ENCODE measurements at places on chromosomes 2 and 18.

- no peak for DNase-seq
Measured at GRCh38 chr2:6308986-6309385, 556.7 kb downstream of the CMPK2 start.

GRCh38 chr2:146040051-146040450, 1520.1 kb upstream of the ZEB2 start:
- no peak for DNase-seq

- no peak for DNase-seq
Measured at GRCh38 chr2:172914341-172915008, 161.2 kb upstream of the MAP3K20 start.

- no peak for DNase-seq
Measured at GRCh38 chr2:23620841-23621341, 235.9 kb downstream of the KLHL29 start.

GRCh38 chr2:177175917-177176668, 36.5 kb upstream of the HNRNPA3 start:
- DNase-seq: no peak

DNA sequence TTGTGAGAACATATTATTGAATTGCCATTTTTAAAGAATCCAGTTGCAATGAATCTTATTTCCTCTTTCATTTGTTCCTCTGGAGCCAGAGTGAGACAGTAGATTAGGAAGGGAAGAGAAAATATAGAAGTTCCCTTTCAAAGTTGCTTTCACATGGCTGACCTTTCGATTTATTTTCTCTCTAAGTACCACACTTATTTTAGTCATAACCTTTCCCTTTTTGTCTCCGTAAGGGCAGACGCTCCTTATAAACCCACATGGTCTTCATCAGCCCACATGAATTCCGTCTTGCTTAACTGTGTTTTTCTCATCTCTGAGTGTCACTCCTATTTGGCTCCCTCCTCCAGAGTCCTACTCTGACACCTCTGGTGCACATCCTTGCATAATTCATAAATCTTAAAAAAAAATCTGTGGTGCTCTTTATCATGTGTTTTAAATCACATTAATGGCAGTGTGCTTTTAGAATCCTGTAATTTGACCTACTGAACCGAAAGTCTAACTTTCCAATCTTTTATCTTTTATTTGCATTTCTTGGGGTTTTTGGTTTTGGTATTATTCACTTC, 38.5 kb upstream of the ZNF396 start:
- DNase-seq: no peak

GRCh38 chr18:48680339-48681250, 141.8 kb downstream of the CTIF start:
- DNase-seq: no peak

- no peak for DNase-seq
Measured at GRCh38 chr2:191777351-191777750, 69.5 kb downstream of the CAVIN2 start.

GRCh38 chr2:86048888-86049287, 56.8 kb downstream of the POLR1A start:
- no peak for DNase-seq

GRCh38 chr18:57275111-57275510, 77.2 kb upstream of the ST8SIA3 start:
- DNase-seq: no peak

DNA sequence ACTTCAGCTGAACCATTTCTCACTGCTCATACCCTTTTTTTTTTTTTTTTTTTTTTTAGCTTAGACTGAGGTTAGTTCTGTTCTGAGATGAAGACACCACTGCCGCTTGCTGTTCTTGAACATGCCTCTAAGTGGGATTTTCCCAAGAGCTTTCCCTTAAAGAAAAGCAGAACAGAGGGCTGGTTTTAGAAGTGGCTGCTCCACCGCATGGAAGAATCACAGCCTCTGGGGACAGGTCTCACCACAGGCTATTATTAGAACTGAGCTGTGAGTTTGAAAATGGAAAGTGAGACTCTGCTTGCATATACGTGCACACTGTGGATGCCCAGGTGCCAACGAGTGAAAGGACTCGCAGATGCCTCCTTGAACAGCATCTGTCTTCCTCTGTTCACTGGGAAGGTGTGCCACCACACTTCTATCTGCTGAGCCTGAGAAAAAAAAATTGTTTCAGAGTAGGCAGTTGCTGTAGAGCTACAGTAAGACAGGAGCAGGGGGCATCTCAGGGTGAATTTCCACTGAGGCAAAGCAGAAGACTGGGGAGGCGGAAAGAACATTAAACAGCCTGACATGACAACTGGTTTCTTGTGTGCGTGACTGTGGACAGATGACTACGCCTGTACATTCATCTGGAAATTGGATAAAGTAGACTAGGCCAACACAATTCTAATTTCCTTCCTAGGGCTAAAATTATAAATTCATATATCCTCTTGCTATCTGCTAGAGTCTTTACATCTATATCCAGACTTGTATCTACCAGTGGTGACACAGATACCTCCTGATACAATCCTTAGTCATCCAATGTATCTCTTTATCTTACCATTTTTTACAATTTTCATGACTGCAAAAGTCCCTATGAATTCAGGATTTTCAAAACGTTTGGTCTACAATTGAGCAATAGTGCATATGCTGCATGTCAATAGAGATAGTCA, 1045.7 kb upstream of the CELF4 start:
- DNase-seq: no peak

DNA sequence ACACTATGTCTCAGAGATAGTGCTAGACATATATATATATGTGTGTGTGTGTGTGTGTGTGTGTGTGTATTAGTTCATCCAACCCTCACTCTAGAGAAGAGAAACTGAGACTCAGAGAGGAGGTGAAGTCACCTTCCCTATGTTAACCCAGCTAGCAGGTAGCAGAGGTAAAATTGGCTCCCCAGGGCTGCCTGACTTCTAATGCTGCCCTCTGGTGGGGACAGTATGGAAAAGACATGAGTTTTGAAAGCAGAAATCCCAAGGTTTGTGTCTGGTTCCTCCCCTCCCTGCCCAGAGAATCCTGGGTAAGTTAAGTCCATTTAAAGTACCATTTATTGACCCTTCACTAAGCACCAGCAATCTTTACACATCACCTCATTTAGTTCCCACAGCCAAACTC, 137.7 kb downstream of the THNSL2 start:
- no peak for DNase-seq

DNA sequence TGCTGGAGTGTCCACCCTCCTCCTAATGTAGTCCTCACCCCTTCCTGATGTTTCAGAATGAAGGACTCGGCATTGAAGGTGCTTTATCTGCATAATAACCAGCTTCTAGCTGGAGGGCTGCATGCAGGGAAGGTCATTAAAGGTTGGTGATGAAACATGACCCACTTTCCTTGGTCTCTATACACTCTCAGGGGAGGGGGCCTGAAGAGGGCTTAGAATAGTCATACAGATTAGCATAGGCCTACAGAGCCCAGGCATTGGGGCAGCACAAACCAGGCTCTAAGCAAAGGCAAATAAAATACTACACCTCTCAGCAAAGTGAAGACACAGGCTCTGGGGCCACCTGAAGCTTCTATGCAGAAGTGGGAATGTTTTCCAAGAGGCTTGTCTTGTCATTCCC, 1.8 kb downstream of the IL36RN start:
- no peak for DNase-seq

- no peak for DNase-seq
Measured at GRCh38 chr18:10264260-10264659, 190.2 kb upstream of the APCDD1 start.

- DNase-seq: no peak
Measured at GRCh38 chr2:103435010-103435409, 673.2 kb downstream of the TMEM182 start.

DNA sequence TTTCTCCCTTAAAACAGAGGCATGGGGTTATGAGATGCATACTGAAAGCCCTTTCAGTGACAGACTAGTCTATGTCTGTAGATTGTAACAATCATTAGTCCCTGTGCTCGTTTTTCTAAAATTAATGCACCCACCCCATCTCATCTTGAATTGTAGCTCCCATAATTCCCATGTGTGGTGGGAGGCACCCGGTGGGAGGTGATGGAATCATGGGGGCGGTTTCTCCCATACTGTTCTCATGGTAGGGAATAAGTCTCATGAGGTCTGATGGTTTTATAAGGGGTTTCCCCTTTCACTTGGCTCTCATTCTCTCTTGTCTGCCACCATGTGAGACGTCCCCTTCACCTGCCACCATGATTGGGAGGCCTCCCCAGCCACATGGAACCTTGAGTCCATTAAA, 100.9 kb downstream of the AP1S3 start:
- DNase-seq: no peak

DNA sequence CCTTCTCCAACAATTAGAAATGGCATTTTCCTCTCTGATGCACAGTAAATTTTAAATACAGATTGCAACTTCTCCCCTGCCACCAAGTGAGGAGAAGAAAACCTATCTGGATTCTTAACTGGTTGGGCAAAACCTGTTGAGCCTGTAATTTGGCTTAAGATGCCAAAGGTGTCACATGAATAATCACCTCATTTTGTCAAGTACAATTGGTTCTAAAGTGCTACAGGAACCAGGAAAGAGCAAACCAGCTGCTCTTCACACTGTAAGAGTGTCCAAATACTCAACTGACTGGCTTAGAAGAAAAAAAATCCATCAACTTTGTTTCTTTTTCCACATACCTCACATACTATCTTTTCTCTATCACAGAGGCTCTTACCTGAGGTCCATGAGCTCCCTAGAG, 35.4 kb downstream of the NPC1 start:
- no peak for DNase-seq

GRCh38 chr2:17319090-17319489, 199.2 kb downstream of the RAD51AP2 start:
- DNase-seq: no peak

- no peak for DNase-seq
Measured at GRCh38 chr2:12243381-12243780, 473.4 kb upstream of the TRIB2 start.

GRCh38 chr2:241111440-241111805, 9.3 kb upstream of the MTERF4 start:
- DNase-seq: no peak

DNA sequence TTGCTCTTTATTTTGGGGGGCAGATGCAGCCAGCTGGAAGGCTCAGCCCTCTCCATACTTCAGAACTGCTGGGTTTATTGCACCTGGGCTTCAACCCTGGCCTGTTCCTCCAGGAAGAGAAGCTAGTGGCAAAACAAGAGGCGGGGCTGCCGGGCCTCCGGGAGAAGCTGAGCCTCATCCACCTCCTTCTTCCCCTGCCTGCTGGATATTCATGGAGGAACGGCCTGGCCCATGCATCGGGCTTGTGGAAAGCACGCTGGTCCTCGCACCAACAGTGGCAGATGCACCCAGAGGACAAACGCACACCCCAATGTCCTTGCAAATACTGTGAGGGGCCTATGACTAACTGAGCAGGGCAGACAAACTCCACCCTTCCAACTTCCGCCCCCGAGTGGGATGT, 30.6 kb downstream of the FAM178B start:
- DNase-seq: no peak

DNA sequence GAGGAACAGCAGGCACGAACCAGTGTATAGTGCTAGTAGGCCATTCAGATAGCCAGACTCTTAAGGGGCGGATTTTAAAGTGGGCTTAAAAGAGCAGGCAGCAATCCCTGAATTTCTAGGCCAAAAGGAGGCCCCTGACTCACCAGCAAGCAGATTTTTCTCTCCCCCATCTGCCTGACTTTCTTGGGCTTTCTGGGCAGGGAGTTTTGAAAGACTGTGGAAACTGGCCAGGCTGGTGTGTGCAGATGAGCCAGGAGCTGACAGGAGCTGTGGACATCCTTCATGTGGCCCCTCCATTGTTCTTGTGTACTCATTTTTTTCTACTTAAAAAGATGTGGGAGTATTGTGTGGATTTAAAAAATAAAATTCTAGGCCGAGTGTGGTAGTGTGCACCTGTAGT, 59.0 kb downstream of the GLI2 start:
- DNase-seq: no peak

GRCh38 chr2:137910641-137911040, 53.6 kb upstream of the HNMT start:
- DNase-seq: no peak

GRCh38 chr18:78813936-78814710, 165.5 kb upstream of the SALL3 start:
- DNase-seq: no peak

- no peak for DNase-seq
Measured at GRCh38 chr2:99386011-99386410, 48.8 kb downstream of the EIF5B start.

- no peak for DNase-seq
Measured at GRCh38 chr18:8969639-8970390, 132.7 kb upstream of the NDUFV2 start.

DNA sequence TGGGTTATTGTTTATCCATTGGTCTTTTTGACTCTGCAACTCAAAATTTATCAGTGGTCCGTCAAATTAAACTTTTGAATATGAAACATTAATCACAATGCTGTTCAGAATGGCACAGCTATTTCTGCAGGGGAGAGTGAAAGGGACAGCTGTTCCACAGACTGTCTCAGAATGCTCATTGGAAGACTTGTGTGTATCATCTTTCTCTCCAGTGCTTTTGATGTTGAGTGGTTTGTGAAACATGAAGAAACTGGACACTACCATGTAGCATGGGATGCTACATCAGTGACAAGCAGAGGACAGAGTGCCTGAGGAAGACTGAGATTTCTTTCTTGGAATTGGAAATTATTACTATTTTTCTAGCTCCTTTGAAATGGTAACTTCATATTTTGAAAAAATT, 115.7 kb downstream of the PLCL1 start:
- DNase-seq: no peak

GRCh38 chr2:37232131-37232933, 874 bp downstream of the NDUFAF7 start:
- no peak for DNase-seq

GRCh38 chr2:144516981-144517865, 2.7 kb downstream of the ZEB2 start:
- no peak for DNase-seq

GRCh38 chr2:161141033-161141432, 19.2 kb upstream of the TANK start:
- no peak for DNase-seq

DNA sequence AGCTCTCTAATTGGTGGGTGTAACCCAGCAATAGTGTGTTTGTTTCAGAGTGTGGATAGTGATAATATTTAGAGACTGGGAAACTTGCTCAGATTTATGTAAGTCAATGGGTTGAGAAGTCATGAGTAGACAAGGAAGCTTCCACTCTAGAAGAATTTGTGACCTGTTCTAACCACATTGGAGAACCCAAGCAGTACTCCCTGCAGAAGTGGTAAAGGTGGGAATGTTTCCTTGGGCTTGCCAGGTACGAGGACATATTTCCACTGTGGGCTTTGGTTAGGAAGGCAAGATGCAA, 350.4 kb downstream of the THSD7B start:
- no peak for DNase-seq

DNA sequence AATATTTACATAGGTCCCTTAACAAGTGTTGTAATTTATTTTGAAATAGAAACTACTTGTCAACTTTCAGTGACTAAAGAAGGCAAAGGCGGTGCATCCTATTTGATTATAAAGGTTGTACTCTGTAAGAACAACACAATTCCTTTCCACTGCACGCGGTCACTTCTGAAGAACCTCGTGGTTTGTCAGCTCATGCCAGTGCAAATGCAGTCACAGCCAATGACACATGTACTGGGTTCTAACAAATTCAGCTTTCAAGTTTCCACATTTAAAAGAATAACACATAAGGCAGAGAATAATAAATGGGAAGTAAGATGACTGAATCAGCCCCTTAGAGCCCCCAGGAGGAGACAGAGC, 39.7 kb downstream of the CYB5A start:
- DNase-seq: no peak

Data from stimulated activated CD8-positive, alpha-beta memory T cell treated with anti-CD3 and anti-CD28 coated beads, Interleukin-7, amount 100 ng/mL, for 24 hours (primary cell).